Neural crest cell (in vitro differentiated cells): ENCODE measurements at places on chromosomes 5 and 9.

GRCh38 chr5:177362610-177363507, 5.1 kb downstream of the RGS14 start:
- peak; percentile 37 for DNase-seq

DNA sequence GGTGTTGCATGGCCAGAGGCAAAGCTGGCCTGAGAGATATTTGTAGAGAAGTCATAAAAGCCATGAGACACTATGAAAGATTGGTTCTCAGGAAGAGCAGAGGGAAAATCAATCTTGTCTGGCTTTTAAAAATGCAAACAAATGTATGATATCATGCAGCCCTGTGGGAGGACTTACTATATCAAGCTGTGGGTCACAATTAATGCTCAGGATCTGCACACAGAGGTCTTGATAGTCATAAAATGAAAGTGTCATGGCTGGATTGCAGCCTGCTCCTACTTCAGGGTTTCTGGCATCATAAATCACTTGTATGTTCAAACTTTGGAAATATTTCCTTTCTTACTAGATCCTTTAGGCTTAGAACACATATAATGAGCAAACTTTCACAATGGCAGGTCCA, 151.5 kb downstream of the SEMA6A start:
- no peak for DNase-seq

GRCh38 chr9:76887003-76887821, 18.7 kb downstream of the PRUNE2 start:
- no peak for DNase-seq

GRCh38 chr9:76817489-76817888, 53.3 kb downstream of the PCA3 start:
- no peak for DNase-seq

DNA sequence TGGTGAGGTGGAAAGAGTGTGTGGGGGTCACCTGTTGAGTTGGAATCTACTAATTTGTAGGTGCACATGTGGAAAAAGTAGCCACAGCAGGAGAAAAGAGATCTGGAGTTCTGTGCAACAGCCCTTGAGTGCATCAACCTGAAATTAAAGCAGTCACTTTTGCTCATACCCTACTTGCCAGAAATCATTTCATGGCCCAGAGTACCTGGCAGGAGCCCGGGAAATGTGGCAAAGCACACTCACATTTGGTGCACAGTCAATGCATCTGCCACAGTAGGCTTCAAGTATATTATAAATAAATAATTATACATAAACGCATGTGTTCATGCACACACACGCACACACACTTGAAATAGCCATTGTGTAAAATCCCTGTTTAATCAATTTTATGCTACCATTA, 203.0 kb downstream of the ICE1 start:
- DNase-seq = no peak

DNA sequence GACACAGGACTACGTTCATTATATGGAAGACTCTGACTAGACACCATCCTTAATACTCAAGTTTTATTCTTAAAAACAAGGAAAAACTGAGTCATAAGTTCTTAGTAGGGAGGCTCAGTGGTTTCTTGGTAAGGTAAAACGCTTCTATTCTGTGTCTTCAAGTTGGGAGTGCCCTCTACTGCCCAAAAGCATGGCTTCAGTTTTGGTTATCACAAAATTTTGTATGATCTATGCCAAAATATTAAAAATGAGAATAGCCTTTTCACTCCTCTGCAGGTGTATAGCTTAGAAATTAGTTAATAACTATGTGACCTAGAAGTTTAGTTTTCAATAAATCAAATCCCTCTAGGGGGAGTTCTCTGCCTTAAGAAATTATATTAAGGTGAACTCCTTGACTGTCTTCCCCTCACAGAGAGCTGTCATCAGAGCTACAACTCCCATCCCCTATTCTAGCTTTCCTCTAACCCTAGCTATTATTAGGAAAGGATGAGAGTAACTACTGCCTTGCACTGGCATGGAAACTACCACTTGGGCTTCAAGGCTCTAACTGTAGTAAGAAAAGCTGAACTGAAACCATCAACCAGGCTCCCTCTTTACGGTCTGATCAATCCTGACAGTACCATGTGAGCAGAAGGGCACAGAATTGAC, 189.7 kb downstream of the GNAQ start:
- DNase-seq = no peak

GRCh38 chr5:102289251-102289899, 6.7 kb downstream of the SLCO4C1 start:
- no peak for DNase-seq

DNA sequence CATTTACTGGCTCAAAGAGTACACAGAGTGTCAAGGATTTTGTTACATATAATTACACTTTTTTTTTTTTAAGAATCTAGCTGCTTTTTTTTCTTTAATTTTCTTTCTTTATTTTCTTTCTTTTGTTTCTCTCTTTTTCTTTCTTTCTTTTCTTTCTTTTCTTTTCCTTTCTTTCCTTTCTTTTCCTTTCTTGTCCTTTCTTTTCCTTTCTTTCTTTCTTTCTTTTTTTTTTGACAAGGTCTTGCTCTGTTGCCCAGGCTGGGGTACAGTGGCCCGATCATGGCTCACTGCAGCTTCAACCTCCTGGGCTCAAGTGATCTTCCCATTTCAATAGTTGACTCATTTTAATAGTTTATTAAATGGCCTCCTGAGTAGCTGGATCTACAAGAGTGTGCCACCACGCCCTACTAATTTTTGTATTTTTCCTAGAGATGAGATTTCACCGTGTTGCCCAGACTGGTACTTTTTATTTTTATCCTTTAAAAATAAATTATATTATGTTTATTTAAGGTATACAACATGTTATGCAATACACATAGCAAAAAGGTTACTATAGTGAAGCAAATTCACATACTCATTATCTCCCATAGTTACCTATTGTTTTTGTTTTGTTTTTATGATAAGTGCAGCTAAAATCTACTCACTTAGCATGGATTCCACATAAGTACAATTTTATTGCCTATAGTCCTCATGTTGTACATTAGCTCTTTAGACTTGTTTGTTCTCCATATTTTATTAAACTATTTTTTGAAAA, 381.5 kb upstream of the KLF4 start:
- DNase-seq = no peak

DNA sequence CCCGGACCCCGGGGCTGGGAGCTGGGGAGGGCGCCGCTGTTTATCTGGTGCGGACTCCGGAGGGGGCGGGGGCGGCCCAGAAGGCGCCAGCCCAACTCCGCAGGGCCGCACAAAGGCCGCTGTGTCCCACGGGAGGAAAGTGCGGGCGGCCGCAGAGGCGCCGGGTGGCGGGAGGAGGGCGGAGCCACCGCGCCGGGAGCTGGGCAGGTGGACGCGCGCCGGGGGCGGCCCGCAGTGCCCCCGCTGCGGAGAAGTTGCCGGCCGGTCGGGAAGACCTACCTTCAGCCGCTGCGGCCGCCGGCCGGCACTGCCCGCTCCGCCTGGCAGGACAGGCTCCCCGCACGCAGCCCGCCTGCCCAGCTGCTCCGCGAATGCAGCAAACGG, 43.6 kb downstream of the NACC2 start:
- DNase-seq = peak; percentile 41

DNA sequence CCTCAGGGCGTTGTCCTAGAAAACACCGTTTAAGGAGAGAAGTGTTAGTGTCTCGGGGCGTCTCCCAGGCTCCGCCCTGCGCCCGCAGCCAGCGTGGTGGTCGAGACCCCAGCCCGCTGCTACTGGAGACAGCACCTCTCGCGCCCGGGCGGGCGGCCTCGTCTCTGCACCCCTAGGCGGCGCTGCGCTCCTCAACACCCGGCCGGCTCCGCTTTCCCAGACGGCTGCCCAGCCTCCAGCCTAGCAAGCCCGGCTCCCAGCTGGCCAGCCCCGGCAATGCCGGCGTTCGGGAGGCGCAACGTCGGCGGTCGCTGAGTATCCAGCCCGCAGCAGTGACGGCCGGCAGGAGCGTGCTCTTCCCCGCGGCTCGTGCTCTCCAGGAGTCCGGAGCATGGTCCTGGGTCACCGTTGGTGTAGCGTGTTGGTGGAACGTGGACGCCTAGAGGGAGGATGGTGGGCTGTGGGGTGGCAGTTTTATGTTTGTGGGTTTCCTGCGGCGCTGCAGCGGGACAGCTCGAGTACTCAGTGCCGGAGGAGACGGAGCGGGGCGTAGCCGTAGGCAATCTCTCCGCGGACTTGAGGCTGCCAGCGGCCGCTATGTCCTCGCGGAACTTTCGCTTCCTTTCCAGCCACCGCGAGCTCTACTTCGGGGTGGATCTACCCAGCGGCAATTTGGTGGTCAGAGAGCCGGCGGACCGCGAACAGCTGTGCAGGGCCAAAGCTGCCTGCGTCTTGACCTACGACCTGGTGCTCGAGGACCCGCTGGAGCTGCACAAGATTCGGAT, 536 bp downstream of the PCDHAC1 start:
- DNase-seq = peak; percentile 94

DNA sequence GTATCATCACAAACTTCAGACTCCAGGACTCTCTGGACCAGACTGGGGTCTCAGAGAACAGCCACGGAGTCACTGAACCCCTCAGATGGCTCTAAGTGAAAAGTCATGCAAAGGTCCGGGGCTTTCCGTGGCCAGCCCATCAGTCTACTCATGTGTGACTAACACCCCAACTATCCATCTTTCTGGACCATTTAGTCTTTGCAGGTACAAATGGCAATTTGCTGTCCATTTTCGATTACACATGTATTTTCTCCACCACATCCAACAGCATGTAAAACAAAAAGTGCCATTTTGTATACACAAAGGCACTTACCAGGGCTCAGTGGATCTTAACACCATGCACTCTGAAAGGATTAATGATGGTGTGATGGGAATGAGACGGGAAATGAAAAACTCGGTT, 387.7 kb downstream of the BNC2 start:
- DNase-seq = no peak

DNA sequence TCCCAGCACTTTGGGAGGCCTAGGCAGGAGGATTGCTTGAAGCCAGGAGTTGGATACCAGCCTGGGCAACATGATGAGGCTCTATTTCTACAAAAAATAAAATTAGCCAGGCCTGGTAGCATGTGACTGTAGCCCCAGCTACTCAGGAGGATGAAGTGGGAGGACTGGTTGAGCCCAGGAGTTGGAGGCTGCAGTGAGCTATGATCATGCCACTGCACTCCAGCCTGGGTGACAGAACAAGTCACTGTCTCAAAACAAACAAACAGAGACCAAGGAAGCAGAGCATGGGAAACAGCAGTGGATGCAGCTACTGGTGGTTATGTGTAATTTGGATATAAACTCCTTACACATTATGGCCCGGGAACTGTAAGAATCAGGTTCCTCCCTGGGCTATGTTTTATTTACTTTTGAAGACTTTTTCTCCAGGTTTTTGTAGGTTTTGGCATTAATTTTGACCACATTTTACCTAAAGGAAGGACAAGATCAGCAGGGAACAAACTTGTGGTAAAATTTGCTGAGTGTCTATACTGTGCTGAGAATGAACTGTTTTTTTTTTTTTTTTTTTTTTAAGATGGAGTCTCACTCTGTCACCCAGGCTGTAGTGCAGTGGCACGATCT, 8.3 kb downstream of the KIF2A start:
- DNase-seq = no peak

GRCh38 chr5:148499452-148499851, 115.7 kb downstream of the FBXO38 start:
- DNase-seq = no peak

DNA sequence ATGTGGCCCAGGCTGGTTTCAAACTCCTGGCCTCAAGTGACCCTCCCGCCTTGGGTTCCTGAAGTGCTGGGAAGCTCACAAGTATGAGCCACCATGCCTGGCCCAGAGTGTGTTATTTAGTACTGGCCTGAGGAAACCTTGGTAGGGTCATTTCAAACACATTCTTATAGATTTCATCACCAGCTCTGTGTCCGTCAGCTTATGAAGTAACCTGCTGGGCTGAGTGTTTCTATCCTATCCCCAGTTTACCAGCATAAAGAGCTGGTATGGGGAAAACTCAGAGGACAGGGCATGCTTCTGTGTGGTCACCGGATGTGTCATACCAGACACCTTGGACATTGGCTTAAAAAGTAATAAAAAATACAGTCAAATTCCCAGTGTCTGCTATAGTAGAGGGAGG, 45.3 kb downstream of the PTPN3 start:
- DNase-seq = no peak

- DNase-seq = no peak
Measured at GRCh38 chr9:82513242-82513751, 524.7 kb downstream of the SPATA31D1 start.

DNA sequence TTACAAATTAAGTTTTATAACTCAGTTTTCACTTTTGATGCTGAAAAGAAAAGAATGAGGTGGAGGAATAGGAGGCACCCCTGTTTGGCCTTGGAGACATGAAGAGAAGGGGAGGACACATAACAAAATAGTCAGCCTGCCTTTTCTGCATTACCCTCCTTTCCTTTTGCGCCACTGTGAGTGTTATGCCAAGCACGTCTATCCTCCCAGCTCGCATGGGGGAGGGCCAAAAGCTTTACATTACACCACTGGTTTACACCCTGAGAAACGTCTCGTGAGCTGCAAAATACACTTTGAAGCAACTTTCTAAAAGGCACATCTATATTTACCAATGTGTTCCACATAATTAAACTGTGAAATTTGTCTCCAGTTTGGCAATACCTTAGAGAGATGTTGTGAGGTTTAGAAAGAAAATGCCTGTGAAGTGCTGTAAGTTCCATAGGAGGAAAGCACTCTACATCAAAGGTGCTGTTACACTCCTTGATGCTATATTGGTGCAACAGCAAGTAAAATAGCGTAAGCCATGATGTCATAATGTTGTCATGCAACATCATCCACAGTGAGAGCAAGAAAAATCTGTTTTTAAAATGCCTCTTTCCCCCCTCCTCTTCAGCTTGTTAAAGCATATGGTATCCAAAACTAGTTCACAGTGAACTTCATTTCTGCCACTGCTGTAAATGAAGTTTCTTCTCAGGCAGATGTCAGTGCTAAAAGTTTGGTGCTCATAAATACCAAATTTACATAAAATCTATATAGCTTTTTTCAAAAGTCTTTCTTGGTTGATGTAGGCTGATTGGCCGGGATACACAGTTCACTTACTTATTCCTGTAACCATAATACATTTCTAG, 50.3 kb downstream of the CETN3 start:
- no peak for DNase-seq

DNA sequence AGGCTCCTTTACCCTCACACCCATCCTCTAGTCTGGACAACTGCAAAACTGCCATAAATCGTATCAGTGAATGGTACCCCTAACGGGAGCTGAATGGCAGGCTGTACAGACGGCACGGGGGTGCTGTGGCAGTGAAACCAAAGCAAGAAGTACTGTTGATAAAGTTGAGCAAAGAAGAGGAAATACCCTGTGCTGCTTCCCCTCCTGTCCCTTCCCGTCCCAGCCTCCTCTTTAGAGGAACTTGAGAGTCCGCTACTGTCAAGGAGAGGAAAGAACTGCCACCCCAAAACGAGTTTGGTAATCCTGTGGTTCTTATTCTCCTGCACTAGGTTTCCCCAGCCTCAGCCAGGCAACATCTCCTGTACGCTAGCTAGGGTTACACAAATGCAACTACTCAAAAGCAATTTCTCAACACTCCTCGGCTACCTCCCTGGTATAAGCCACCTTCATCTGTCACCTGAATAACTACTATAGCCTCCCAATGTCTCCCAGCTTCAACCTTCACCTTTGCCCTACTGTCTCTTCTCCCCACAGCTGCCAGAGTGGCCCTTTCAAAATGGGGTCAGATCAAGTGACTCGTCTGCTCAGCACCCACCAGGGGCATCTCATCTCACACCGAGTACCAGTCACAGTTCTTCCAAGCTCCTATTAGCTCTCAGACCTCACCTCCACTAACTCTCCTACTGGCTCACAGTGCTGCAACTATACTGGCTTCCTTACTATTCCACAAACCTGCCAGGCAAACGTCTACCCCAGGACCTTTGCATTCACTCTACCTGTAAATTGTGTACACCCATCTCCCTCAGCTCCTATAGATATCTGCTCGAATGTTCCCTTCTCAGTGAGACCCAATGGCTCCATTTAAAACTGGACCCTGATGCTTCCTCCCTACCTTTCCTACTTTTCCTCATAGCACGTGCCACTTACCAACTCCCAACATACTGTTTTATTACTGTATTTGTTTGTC, 4.1 kb downstream of the GLRX start:
- no peak for DNase-seq
